Mesenteric fat pad (tissue), 1 donor: ENCODE measurements at places on chromosomes 3 and 15.

- DNase-seq = no peak
These were observed 11.4 kb downstream of the CD86 start for GRCh38 chr3:122066331-122067213.

- DNase-seq = no peak
These were observed 25.8 kb downstream of the EFCAB12 start for GRCh38 chr3:129402616-129403015.

GRCh38 chr3:61872077-61872706 is 310.8 kb downstream of the PTPRG start:
- no peak for DNase-seq

DNA sequence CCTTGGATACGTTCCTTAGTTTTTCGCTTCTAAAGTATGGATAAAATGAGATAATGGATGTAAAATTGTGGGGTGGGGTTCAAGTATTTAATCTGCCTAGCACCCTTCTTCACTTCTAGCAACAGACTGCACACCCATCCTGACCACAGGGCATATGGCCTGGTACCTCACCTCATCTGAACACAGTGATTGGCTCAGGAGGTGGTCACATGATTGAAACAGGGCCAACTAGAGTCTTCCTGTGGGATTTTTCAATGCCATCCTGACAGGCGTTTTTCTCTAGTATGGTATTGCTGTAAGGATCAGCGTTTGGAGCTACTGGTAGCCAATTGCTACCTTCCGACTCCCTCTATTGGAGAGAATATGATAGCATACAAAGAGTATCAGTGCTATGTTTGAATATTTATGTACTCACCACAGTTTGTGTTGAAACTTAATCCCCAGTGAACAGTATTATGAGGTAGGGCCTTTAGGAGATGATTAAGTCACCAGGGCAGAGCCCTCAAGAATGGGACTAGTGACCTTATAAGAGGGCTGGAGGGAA is 172.2 kb downstream of the PPM1L start:
- DNase-seq = no peak

DNA sequence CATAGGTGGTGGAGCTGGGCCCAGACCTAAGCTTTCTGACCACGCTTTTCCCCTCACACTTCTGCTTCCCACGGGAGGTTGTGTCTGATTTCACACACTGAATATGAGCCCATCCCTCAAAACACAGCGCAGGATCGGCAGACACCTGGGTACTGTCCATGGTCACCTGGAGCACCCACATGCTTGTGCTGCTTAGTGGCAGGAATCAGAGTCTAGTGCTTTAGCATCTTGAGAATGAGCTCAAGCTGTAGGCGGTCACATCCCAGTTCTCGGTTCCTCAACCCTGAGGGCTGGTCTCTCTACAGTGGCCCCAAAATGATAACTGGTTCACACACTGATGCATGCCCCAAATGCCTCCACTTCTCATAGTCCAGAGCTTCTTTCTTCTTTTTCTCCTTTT is 111.0 kb downstream of the SEMA5B start:
- DNase-seq = no peak

DNA sequence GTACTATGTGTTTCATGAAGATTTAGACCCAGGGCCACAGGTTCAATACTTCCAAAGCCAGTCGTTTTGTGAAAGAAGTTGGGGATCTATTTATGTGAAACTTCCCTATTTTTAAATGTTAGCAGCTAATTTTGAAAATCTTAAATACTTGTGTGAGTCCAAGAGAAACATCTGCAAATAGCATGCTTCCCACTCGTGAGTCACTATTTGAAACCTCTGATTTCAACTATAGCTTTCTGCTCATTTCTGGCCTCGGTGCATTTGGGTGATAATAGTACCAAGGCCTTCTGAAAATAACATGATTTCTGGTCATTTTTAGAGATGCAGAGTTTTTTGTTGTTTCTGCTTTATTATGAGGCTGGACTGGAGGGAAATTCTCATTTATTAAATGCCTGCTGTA is 110.0 kb downstream of the OPA1 start:
- no peak for DNase-seq

DNA sequence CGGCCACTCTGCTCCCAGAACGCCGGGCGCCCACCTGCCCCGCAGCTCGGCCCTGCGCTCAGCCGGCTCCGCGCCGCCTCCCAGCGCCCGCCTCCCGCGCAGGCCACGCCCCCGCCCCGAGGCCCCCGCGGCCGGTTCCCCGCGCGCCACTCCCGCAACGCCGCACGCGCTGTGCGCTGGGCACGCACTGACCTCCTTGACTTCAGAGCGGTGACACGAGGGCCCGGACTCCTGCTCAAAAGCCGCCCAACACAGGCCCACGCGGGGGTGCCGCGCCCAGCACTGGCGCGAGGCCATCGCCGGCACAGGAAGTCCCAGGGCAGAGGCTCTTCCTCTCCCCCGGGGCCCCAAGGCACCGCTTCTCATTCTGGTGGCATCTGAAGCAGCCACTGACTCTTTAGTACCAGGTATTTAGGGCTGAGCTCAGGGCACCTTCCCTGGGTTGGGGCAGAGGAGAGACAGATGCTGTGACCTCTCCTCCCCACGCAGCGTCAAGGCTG is 12.4 kb downstream of the TNK2 start:
- no peak for DNase-seq

GRCh38 chr3:47163169-47164006 is 525 bp downstream of the SETD2 start:
- peak; percentile 90 for DNase-seq

- DNase-seq = no peak
These were observed 1.1 kb downstream of the TICRR start for GRCh38 chr15:89576417-89576773.

DNA sequence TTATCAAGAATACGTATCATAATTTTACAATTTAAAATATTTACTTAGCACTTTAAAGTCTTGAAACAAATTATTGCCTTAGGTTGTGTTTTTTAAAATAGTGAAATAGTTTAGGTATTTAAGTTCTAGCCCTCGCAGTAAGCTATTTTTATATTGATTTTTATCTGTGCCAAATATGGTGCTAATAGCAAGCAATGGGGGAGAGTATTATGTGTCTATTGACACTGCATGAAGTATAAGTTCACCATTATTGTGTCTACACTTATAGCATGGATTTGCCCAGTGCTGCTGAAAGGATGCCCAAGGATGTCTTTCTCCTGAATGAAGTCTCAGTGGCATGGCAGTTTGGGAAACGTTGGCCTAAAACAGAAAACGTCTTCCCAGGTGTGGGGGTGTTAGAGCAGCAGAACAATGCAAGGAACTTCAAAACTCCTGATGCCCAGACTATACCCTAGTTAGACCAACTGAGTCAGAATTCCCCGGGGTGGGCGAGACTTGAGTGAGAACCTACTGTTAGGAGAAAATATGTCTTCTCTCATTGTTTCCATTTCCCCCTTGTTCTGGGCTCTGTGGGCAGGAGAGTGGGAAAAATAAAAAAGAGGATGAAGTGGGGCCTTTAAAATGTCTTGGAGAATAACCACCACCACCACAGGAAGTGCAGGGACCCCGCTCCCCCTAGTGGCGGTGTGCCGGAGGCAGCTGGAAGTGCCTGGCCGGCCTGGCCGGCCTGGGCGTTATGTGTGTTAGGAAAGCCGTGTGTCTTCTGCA is 104.2 kb upstream of the SLC7A14 start:
- no peak for DNase-seq

- no peak for DNase-seq
These were observed 156.0 kb downstream of the CHL1 start for GRCh38 chr3:352599-352998.

GRCh38 chr3:56985460-56985859 is 75.0 kb upstream of the SPATA12 start:
- no peak for DNase-seq

DNA sequence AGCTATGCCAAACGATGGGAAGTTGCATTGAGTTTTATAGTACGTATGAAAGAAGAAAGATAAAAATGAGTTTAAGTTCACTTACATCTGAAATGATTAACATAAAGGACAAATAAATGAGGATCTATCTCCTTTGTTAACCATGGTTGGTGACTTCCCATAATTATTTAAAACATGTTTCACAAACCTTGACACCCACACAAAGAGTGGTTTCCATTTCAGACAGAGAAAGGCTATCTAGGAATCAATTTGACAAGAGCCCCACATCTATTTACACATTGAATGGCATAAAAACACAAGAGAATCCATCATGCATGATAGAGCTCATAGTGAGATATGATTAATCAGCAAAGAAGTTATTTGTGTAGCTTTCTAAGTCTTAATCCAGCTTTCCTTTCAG is 14.2 kb upstream of the MTMR10 start:
- no peak for DNase-seq

DNA sequence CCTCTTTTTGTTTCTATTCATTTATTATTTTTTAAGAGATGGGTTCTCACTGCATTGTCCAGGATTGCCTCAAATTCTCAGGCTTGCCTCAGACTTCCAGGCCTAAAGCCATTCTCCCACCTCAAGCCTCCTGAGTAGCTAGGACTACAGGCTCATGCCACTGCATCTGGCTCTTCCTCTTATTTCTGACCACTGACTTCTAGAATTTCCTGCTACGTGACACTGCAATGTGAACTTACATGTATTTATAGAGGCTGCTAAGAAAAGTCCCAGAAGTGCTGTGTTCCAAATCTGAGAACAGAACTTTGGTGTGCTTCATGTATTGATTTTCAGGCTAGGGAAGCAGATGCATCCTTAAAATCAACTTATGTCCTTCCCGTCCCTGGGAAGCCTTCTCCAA is 407.4 kb downstream of the RSL24D1 start:
- DNase-seq = no peak

GRCh38 chr15:26773067-26773877 is 406 bp upstream of the GABRB3 start:
- no peak for DNase-seq

GRCh38 chr15:63448266-63448665 is 56.1 kb upstream of the USP3 start:
- no peak for DNase-seq

GRCh38 chr3:43496740-43497375 is 125.0 kb downstream of the ANO10 start:
- no peak for DNase-seq

DNA sequence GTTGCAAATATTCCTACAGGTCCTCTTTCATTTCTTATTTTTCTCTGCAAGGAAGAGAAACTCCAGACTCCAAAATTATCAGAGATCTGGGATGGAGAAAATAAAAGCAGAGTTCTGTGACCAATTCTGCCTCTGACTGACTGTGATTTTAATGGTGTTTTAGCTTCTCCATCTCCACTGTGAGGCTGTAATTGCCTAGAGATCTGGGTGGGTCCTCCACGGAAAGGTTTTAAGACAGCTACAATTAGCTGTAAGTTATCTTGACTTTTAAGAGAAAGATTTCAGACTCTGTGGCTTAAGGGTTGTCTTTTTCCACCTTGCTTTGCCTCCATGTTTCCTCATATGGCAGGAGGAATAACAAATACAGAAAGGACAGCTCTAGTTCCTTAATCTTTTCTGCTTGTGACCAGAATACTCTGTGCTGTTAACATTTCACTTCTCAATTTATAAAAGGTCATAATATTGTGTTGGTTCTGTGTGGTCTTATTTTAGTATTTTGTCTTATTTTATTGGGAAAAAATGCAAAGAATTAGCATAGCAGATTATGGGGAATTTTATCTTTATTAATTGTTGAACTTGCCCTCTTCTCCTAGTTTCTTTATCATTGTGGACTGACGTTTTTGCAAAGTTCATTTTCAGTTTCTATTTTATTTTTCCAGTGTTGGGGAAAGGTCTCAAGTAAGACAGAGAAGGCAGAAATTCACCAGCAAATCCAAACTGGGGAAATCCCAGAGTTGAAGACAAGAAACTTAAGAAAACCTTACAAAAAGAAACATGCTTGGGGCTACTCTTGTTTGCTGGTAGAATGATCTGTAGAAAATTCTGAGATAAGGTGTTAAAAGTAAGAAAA is 157.9 kb downstream of the RAP2B start:
- DNase-seq = no peak

GRCh38 chr15:90750186-90750585 is 33.0 kb downstream of the BLM start:
- DNase-seq = no peak

- DNase-seq = no peak
These were observed 15.9 kb downstream of the ADCY5 start for GRCh38 chr3:123432832-123433523.

GRCh38 chr3:87132801-87133200 is 94.3 kb upstream of the CHMP2B start:
- DNase-seq = no peak

- no peak for DNase-seq
These were observed 29.5 kb upstream of the SMAD3 start for GRCh38 chr15:67035886-67036285.

DNA sequence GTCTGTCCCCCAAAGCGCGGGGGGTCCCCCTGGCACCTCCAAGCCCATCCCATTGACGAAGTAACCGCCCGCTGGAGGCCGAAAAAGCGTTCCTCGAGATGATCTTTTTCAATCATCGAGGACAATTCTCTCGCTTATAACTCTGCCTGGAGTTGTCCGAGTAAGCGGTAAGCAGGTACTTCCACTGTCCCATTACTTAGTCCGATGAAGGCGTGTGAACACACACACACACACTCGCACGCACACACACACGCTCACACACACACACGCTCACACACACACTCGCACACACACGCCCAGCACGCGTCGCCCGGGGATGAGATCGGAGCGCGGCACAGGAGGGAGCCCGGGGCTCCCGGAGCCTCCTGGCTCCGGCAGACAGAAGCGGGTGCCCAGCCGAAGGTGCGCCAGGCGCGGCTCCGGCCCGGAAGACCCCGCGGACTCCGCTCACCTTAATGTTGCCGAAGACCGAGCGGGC is 430 bp downstream of the SLCO2A1 start:
- DNase-seq = no peak

GRCh38 chr3:42691816-42692666 is 6.7 kb downstream of the KLHL40 start:
- peak; percentile 76 for DNase-seq

DNA sequence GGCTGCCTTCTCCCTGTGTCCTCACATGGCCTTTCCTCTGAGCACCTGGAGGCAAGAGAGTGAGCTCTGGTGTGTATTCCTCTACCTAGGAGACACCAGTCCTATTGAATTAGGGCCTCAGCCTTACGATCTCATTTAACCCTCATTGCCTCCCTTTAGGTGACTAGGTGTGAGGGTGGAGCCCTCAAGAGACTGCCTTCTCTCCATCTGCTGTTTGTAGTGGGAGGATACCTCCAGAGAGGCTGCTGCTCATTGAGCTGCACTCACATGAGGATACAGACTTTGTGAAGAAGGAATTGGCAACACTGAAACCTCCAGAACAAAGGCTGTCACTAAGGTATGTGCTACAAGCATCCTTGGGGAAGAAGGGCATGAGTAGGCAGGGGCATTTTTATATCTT is at the start of gene CCR8:
TSS of gene CCR8 (plus strand) at position 217 of the 400 bp plus-strand sequence. CDS start 2,623 bp downstream, outside the sequence.
- no peak for DNase-seq
